Kidney epithelial cell (primary cell): ENCODE measurements at places on chromosomes 3 and 15. TPM values are rescaled to one million over a fixed set of nuclear protein-coding genes. Genes with fewer than 3 reads are reported as not detected.

DNA sequence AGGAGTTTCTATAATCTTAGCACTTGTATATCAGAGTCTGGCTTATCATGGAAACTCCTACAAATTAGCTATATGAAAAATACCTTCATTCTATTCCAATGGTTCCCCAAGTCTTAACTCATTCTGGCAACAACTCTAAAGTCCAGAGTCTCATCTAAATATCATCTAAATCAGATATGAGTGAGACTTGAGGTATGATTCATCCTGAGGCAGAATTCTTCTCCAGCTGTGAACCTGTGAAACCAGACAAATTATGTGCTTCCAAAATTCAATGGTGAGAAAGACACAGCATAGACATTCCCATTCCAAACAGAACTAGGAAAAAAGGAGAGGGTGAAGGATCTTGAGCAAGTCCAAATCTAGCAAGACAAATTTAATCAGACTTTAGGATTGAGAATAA lies 138.8 kb downstream of the THRB start:
- no peak for DNase-seq

GRCh38 chr3:53731934-53732624 lies 114.1 kb downstream of the CHDH start:
- no peak for DNase-seq

DNA sequence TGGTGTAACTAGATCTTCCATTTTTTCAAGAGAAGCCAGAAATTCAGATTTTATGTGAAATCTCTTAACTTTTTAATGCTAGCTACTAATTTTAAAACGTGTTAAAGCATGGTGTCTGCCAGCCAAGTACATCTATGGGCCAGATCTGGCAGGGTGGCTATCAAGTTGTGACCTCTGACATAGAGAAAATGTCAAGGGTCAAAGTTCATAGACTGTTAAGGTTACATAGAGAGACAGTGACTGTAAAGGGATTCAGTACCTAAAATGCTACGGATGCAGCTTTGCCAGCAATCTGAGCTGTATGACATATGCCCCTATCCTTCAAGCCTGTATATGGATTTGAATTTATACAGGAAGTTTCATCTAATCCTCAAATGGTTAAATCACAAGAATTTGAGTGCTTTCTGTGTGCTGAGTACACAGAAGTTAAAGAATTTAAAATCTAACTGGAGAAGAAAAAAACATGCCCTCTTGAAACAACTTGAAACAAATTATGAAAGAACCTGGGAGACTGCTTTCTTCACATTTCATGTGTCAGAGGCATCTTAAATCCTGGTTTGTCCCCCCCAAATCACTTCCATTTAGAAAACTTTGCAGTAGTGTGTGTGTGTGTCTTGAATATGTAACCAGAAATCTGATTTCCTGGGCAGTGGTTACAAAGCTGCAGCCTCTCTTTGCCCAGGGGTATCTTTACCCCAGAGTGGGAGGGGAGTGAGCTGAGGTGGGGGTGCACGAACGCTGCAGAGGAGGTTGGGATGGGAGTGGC lies 895 bp upstream of the ARHGAP31 start:
- no peak for DNase-seq

- DNase-seq: no peak
These were observed 107.6 kb downstream of the IMPG2 start for GRCh38 chr3:101212730-101213129.

The LARP6 gene
- 52.8 and 101 TPM in 2 replicates for total RNA-seq

The THRB gene
- total RNA-seq: 2.0 and 3.1 TPM in 2 replicates

- DNase-seq: no peak
These were observed 13.4 kb upstream of the ZNF639 start for GRCh38 chr3:179309225-179310078.

DNA sequence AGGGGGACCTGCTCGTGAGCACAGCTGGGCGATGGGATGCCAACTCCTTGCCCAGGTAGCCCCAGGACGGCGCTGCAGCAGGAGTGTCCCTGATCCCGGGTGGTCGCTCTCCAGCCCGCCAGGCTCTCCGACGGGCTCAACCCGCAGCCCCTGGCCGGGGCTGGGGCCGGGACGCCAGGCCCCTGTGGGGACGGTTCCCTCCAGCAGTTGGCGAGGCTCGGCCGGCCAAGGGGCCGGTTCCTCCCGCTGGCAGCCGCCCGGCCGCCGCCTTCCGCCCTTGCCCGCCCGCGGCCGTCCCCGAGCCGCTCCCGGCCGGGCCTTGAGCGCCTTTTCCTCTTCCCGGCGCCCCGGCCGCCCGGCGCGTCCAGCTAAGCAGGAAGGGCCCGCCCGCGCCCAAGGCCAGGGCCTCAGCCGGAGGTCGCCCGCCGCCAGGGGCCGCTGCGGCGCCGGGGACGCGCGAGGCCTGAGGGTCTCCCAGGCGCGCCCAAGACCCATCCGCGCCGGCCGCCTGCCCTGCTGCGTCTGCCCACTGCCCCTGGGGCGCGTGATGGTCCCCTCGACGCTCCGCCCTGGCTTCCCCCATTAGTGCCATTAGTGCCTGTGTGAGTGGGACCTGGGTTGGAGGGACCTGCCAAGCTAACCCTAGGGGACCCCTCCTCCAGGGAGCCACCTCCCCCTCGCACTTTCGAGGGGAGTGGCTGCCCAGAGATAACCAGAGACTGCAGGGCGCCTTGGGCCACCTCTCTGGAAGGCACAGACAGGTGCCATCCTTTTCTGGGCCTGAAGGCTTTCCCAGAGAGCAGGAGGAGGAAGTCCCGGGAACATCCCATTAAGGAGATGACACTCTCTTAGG lies 106.4 kb downstream of the FBLN2 start:
- no peak for DNase-seq

DNA sequence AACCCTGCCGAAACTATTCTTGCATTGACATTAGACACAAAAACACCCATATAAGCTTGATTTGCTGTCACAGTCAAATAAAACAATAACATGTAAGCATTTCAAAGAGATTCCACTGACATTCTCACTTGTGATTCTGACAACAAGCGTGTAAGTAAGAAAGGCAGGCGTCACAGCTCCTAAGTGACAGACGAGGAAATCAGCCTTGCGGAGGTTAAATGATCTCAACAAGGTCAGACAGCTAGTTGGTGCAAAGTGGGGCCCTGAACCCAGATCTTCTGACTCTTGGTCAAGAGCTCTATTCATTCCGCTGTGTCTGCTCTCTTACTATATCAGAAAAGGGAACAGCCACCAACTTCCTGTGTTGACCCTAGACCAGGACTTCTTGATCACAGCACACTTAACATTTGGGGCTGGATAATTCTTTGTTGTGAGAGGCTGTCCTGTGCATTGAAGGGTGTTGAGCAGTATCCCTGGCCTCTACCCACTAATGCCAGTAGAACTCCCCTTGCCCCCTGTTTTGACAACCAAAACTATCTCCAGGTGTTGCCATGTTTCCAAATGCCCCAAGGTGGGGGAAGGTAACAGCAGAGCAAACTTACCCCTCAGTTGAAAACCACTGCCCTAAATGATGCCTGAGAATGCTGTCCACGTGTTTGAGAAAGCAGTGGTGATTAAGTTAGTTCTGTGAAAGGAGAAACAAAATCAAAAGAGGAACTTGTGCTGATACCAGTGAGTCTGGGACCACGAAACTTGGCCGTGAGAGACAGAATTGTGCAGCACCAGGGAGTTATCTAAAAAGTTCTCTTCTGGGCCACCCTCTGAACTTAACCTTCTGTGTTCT lies 86.1 kb downstream of the LIPC start:
- DNase-seq: no peak

- no peak for DNase-seq
These were observed 1159.6 kb downstream of the TBL1XR1 start for GRCh38 chr3:176037636-176038035.

DNA sequence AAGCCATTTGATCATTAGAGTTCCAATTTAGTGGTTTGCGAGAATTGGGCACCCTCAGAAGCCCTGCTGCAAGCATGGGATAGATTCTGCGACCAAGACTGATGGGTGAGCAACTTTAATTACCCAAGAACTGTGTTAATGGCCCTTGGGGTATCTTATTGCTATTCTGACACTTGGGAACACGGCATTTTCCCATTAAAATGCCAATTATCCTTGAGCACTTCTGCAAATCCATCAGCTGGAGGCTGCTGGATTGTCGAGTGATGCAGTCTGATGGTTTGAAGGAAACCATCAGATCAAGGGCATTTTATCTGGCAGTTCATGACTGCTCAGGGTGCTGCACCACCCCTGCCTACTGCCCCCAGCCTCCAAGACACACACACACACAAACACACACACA lies 183.6 kb upstream of the PROK2 start:
- no peak for DNase-seq

- no peak for DNase-seq
These were observed 70.6 kb downstream of the GOLIM4 start for GRCh38 chr3:168025076-168025475.

GRCh38 chr3:133479401-133479800 lies 79.5 kb downstream of the BFSP2 start:
- DNase-seq: no peak

DNA sequence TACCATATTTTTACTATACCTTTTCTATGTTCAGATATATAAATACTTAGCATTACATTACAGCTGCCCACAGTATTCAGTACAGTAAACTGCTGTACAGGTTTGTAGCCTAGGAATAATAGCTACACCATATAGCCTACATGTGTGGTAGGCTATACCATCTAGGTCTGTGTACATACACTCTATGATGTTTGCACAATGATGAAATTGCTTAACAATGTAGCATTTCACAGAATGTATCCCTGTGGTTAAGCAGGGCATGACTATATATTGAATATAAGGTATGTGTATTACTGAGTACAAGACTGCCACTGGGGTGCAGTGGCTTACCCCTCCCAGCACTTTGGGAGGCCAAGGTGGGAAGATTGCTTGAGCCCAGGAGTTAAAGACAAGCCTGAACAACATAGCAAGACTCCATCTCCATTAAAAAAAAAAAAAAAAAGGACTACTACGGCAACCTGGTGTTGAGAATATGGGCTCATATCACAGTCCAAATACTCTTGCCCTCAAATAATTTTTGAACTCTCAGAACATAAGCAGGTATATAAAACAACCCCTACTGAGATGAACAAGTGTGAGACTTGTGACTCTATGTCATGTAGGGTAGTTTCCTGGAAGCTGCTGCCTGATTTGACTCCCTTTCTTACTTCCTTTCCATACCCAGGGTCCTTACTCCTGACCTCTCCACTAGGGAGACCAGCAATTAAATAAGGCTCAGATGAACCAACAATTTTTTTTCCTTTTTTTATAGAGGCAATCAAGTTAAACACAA lies 4.8 kb downstream of the PPP1R14D start:
- DNase-seq: no peak

GRCh38 chr3:143135150-143135549 lies 15.6 kb downstream of the CHST2 start:
- peak; percentile 82 for DNase-seq

The ANKRD63 gene
- not detected in 2 replicates for total RNA-seq

The DPPA2 gene
- not detected in 2 replicates for total RNA-seq

- DNase-seq: no peak
These were observed 113.8 kb downstream of the PPM1L start for GRCh38 chr3:160869825-160870224.

The LRRIQ4 gene
- total RNA-seq: 0.04 and 0.41 TPM in 2 replicates

DNA sequence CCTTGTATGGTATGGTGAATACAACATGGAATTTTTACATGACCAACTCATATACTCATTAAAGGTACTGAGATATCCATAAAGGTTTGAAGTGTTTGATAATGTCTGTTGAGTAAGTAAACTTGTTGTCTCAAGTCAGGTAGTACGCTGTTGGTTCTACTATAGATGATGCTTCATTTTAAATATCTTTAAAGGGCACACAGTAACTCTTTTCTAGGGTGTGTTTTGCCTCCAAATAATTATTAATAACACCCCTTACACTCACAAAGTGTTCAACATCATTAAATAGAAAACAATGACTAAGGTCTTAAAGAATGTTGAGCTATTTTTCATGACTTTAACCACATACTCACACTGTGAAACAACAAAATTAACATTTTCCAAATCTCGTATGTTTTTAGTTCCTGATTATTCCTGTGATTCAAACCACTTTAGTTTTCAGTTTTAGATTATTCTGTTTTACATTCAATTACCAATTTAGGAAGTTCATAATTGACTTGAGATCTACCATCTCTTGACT lies 220.0 kb upstream of the NANOGP8 start:
- no peak for DNase-seq

GRCh38 chr15:68256675-68257450 lies 20.7 kb upstream of the FEM1B start:
- no peak for DNase-seq

The PPM1M gene
- total RNA-seq: 6.1 and 8.8 TPM in 2 replicates

DNA sequence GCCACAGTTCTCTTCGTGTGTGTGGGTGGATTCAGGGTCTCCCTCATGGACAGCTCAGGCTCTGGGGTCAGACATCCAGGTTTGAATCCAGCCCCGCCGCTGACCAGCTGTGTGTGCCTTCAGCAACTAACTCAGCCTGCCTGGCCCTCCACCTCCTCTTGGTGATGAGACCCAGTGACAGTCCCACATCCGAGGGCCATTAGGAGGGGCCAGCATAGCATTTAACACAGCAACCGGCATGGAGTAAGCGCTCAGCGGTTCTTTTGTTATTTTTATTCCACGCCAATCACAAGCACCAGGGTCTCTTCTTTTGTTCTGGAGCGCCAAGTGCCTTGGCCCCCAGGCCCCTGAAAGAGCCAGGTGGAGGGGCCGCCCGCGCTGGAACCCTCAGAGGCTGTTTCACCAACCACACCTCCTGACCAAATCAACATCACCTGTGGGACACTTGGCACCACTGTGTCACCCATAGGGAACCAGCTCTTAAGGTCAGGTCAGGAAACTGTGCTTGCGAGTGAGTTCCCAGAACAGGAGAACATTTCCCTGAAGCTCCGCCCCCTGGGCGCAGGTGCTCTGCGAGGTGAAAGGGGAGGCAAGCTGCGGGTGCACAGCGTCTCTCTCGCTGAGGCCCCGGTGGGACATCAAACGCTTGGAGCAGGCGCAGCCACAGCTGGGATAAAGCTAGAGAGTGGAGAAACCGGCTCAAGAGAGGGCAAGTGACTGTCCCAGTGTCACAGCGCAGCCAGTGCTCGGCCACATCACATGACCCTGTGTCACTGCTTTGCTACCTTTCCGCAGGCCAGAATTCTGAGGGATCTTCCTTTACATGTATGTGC lies 311.3 kb downstream of the UACA start:
- no peak for DNase-seq

The ERICH6 gene
- total RNA-seq: 0.07 TPM in 1 of 2 replicates, not detected in the other

DNA sequence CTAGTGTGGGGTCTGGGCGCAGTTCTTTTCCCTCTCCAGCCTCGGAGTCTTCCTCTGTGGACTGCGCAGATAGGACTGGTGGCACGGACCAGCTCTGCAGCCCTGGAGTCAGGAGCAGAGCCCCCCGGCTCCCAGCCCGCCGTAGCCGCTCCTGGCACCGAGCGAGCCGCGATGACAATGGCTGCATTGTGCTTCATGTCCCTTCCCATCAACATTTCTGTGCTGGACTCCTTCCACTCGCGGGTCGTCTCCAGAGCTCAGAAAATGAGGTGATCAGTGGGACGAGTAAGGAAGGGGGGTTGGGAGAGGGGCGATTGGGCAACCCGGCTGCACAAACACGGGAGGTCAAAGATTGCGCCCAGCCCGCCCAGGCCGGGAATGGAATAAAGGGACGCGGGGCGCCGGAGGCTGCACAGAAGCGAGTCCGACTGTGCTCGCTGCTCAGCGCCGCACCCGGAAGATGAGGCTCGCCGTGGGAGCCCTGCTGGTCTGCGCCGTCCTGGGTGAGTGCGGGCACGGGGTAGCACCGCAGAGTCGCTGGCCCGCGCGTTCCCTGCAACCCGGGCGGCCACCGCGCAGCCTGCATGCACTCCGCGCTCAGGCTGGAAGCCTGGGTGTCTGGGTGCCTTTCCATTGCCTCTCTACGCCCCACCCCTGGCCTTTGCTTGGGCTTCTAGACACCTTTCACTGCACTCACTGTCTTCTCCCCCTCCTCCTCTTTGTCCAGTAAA lies at the start of gene TF:
Gene TF (plus strand): TSS at position 413 of the 731 bp plus-strand sequence. CDS start 48 bp downstream, at position 461.
- DNase-seq: no peak
